SW 1271 (cell line): ENCODE measurements at places on chromosomes 13 and 19.

DNA sequence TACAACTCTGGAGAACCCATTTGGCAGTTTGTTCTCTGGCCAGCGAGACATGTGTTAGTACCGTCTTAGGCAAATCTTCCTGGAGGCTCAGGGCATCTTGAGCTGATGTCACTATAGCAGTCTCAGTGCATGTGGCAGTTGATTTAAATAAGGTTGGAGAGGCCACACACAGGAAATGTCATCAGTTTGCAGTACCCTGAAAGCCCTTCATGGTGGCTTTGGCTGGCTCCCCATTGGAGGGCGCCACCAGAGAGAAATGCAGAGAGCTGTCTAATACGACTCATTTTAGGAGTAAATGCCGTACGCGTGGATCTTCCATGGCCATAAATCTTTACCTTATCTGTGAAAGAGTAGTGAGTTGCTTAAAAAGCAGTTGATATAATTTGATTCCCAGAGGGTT, 163.1 kb downstream of the STK24 start:
- DNase-seq: no peak

DNA sequence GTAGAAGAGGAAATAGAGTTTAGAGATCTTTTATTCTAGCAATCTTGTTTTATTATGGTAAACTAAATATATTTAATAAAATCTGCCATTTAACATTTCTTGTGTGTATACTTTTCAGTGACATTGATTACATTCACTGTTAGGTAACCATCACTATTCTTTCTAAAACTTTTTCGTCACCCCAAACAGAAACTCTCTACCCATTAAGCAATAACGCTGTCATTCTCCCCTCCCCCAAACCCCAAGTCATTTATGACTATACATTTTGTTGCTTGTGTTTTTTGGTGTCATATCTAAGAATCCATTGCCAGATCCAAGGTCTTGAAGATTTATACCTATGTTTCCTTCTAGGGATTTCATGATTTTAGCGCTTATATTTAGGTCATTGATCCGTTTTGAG, 10.6 kb downstream of the URI1 start:
- DNase-seq: no peak

GRCh38 chr19:41541990-41542584, 33.9 kb upstream of the CEACAM21 start:
- no peak for DNase-seq

GRCh38 chr13:74847966-74848365, 634.0 kb downstream of the TBC1D4 start:
- no peak for DNase-seq

DNA sequence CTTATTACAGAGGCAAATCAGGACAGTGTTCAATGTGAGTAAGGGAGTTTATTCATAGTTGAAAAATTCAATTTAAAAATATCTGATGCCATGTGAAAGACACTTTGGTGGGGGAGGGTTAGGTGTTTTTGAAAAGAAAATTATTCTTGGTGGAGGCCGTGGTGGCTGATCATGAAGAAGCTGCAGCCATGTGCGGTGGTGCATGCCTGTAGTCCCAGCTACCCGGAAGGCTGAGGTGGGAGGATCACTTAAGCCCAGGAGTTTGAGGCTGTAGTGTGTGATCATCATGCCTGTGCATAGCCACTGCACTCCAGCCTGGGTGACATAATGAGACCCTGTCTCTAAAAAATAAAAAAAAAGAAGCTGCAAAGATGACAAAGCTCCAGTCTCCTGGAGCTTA, 28.6 kb downstream of the WDFY2 start:
- no peak for DNase-seq

- DNase-seq: no peak
These were observed 5.6 kb downstream of the C19orf81 start for GRCh38 chr19:50654882-50655281.

DNA sequence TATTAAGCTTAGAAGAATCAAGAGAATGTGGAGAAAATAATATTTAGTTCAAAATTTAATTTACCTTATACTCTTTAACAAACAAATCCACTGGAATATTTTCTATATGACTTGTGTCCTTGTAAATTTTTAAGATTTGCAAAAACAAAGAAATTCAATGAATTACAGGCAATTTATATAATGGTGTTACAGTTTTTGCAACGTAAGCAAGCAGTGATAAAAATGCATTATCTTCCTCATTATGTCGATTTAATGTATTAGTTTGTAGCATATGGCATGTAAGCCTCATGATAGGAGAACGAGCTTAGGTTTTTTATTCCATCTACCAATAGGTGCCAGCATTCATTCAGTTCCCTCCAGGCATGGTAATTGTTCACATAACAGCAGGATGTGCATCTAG, 100.0 kb upstream of the PCDH9 start:
- no peak for DNase-seq

DNA sequence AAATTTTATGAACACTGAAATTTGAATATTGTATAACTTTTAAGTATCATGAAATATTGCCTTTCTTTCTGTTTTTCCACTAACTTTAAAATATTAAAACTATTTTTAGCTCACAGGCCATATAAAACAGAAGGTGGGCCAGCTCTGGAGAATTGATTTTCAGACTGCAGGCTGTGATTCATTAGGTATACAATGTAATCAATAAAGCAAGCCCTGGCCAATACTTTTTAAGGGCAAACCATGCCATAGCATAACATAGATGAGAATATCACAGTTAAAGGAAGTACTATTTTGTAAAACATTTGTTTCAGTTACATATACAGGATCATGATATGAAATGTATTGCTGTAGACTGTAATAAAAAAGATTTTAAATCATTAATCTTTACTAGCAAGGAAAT, 197.6 kb downstream of the MAB21L1 start:
- no peak for DNase-seq

- DNase-seq: no peak
These were observed 19.1 kb downstream of the ELL start for GRCh38 chr19:18502638-18503294.

- DNase-seq: peak; percentile 41
These were observed 23.9 kb upstream of the OXGR1 start for GRCh38 chr13:97018029-97018819.

DNA sequence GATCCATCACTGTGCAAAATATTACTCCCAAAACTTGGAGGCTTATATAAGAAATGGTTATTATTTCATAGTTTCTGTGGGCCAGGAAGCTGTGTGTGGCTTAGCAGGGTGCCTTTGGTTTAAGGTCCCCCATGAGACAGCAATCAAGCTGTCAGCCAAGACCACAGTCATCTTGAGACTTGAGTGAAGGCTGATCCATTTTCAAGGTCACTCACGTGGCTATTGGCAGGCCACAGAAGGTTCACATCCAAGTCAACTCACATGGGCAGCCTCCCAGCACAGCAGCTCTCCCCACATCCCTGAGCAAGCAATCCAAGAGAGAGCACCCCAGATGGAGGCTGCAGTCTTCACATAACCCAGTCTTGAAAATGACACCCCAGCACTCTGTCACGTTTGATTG, 537.4 kb downstream of the MYO16 start:
- DNase-seq: no peak

- no peak for DNase-seq
These were observed 21.5 kb downstream of the ZNF146 start for GRCh38 chr19:36236304-36236945.

- no peak for DNase-seq
These were observed 65.6 kb downstream of the IRS2 start for GRCh38 chr13:109720758-109721184.

DNA sequence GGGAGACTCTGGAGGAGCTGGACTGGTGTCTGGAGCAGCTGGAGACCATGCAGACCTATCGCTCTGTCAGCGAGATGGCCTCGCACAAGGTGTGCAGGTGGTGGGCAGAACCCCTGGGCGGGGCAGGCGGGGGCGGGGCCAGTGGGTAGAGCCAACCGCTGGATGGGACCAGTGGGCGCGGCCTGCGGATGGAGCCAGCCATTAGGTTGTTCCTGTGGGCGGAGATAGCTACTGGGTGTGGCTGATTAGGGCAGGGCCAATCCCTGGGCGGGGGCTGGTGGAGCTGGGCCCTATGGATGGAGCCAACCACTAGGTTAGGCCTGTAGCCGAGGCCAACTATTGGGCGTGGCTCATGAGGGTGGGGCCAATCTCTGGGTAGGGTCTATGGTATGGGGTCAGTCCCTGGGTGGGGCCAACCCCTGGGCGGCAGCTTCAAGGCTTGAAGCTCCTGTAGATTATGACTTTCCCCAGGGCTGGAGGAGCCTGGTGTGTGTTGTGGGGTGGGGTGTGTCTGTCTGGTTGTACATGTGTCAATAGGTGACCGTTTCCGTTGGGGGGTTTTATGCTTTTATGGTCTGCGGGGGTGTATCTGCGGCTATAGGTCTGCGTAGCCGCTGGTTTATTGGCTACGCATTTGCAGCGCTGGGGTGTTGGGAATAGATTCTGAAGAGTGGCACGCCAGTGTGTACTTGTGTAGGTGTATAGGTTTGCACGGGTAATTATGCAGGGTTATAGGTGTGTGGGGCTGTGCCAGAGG, 30.7 kb downstream of the PDE4A start:
- DNase-seq: peak; percentile 23

DNA sequence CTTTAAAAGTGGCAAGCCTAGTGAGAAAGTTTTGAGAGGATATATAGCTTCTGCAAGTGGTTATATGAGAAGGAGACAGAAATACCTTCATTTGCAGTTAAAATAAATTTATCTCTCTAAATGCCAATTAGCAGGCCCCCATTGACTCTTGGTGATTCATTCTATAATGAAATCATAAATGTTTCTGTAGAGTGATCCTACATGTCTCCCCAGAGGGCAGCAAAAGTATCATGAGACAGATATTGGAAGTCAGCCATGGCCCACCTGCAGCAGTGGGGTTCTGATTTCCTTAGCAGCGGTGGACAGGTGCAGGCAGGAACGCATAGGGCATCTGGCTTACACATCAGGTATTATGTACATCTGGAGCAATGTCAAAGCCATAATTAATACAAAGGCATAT, 385.4 kb upstream of the SLC10A2 start:
- no peak for DNase-seq

DNA sequence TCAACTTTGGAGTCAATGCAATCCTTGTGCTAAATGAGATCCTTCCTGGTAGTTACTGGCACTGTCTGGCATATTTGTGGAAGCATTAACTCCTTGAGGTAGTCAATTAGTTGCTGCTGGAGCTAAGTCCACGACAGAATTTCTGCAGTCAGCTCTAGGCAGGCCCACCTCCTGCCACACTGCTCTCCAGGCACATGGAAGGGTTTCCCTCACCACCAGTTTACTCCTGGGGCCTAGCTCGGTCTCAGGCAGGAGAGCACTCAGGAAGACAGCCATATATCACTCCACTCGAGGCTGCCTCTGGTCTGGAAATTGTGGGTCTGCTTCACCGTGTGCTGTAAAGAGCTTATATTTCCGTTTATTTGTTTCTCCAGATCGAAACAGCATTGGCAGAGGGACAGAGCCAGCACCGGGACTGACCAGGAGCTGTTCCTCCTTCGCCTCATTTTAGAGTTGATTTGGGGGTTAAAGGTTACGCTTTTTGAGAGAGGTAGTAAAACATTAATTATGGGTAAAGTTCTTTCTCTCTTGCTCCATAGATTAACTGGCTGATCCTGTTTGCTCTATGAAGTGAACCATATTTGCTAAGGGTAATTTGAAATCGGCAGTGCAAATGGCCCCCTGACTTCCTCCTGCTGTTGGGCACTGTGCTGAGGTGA, 20.6 kb upstream of the GTF3A start:
- DNase-seq: no peak

- no peak for DNase-seq
These were observed at the start of gene VAV1 for GRCh38 chr19:6772028-6772865. TSS of gene VAV1 (plus strand) at chr19:6772708. CDS start at chr19:6772808, 100 bp downstream.

DNA sequence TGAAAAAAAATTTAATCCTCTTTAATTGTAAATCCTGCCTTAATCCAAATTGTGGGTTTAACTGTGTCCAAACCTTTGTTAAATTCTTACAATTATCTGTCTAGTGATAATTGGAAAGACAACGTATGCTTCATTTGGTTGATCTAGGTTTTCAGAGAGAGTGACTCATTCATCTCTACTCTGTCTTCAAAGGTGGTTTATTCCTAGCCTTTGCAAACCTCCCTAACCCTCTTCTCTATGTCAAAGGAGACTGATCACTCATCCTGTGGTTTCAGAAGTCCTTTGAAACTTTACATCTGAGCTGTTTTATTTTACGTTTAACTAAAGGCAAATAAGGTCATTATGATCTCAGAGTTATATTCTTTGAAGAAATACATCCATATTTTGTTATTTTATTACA, 8.8 kb upstream of the OXGR1 start:
- no peak for DNase-seq

DNA sequence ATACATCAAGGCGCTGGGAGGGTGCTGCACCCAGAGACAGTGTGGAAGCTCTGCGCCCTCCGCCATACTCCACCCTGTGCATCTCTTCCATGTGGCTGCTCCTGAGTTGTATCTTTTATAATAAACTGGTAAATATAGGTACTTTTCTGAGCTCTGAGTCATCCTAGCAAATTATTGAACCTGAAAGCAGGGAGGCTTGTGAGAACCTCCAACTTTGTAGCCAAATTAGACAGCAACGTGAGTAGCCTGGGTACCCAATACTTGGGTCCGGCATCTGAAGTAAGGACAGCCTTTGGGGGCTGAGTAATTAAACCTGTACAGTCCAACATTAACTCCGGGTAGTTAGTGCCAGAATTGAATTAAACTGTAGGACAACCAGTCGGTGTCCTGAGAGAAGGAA, 57.4 kb downstream of the RUBCNL start:
- DNase-seq: no peak

GRCh38 chr13:109900320-109900719, 113.9 kb upstream of the IRS2 start:
- no peak for DNase-seq

DNA sequence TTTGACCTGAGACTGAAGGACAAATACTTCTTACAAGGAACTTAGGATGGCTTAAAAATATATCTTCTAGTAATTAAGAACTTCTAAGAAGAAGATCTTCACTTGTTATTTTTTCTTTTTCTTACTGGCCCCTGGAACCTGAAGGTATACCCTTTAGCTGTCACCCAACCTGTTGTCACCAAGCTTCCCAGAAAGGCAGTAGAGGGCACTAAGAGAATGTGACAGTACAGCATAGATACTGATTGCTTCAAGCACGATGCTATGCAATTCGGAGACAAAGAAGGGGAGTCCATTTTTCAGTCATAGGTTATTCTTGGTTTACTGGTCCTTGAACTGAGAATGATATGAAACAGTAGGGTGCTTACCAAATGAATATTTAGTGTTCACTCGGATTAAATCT, 208.3 kb upstream of the PCDH9 start:
- DNase-seq: peak; percentile 12

- no peak for DNase-seq
These were observed 16.5 kb downstream of the SIGLEC7 start for GRCh38 chr19:51158474-51159129.

GRCh38 chr13:80338781-80339562, 2.0 kb downstream of the SPRY2 start:
- peak; percentile 63 for DNase-seq

- DNase-seq: no peak
These were observed 63.7 kb upstream of the ATP12A start for GRCh38 chr13:24616514-24616913.

GRCh38 chr13:32850316-32851052, 165.7 kb upstream of the KL start:
- DNase-seq: no peak

DNA sequence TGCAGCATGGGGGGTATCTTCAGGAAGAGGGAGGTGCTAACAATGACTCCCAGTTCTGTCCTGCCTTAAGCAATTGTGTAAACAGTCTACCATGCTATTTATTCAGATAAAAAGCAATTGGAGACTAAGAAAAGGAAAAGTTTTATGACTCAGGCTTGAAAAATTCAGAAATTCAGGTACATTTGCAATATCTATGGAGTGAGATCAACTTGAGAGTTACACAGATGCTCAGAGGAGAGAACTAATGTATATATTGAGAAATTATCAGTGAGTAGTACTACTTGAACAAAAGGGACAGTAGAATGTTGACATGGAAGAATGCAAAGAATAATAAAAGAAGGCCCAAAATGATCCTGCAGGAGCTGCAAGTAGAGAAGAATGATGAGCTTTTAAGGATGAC, 277.6 kb upstream of the DACH1 start:
- DNase-seq: no peak
